ENCODE measurements at places on chromosomes 3 and 15.

GRCh38 chr15:64249883-64250575 is 87.2 kb upstream of the PPIB start:
- no peak for DNase-seq

GRCh38 chr3:155549087-155549486 is 195.8 kb downstream of the PLCH1 start:
- no peak for DNase-seq

DNA sequence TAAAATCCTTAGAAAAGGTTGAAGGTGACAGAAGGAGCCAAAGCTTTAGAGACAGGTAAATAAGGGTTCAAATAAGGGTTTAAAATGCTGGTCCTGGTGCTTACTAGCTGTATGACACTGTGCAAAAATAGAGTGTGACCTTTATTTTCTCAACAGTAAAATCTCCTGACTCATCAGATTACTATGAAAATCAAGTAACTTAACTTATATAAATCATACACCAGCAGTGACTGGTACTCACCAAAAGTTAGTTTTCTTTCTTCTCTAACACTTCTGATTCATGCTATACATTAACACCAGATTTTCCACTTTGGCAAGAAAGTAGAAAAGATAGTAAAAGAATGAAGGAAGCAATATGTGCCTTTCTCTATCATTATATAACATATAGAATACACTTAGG is 205.9 kb upstream of the GBE1 start:
- no peak for DNase-seq

- DNase-seq = no peak
Observed at GRCh38 chr15:72784456-72784876, 908 bp upstream of the ADPGK start.

DNA sequence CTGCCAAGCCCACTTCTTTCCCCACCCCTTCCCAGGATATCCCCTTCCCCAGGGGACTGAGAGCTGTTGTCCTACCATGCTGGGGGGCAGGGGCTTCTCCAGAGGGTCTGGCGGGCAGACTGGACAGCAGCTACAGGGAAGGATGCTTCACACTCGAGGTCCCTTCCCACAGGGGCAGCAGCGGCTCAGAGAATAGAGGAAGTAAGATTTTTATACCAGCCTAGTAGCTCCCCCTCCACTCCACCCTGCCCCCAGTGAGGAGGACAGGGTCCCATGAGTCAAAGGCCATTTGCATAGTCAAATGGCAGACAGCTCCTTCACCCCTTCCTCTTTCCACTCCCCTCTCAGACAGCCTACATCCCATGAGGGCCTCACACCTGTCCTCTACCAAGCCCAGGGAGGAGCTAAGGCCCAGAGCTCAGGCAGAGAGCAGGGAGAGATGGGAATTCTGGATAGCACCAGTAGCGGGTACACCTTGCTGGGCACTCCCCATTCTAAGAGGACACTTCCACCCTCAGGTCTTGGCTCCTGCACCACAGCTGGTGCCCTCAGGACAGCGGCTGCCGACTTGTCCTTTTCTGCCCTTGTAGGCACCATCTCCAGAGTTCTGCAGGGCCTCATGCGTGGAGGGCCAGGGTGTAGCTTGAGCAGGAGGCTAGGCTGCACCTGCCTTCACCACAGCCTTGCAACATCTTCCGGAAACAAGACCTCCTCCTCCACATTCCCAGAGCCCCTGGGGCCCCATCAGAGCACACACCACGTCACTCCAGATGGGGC is at the start of gene TLR9:
Gene TLR9, minus strand, starts transcription at position 194 of the 777 bp plus-strand sequence. Its CDS starts 116 bp downstream, at position 78.
- DNase-seq = no peak

DNA sequence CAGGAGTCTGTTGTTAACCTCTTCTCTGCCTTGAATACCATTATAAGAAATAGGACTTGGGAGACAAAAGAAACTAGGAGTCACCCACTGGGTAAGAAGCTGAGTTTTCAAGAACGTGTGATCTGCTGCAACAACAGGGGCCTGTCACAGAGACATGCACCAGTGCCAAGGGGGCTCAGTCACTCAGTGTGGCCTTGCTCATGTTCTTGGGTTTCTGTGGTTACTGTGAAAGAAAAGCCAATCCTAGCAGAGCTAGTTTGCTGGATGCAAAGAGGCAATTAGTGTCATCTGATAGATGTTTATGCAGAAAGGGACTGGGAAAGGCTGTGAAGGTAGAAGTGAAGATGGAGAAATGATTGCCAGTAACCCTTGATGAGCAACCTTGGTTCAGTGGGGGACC is 126.3 kb downstream of the IQCH start:
- DNase-seq = no peak

DNA sequence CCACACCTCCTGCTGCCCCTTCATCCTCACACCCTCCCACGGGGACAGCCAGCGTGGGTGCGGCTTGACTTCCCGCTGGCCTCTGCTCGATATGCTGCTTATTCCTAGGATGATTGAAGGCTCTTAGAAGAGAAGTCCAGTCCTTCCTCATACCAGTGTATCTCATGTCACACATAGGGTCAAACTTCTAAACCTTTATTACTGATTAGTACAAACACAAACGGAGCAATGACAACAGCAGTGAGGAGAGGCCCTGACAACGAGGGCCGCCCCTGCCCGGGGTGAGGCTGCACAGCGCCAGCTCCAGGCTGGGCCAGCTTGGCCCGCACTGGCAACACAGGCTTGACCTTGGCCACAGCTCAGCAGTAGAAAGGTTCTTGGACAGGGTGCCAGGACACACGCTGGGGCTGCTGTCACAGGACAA is 3.7 kb downstream of the CIB1 start:
- peak; percentile 61 for DNase-seq

DNA sequence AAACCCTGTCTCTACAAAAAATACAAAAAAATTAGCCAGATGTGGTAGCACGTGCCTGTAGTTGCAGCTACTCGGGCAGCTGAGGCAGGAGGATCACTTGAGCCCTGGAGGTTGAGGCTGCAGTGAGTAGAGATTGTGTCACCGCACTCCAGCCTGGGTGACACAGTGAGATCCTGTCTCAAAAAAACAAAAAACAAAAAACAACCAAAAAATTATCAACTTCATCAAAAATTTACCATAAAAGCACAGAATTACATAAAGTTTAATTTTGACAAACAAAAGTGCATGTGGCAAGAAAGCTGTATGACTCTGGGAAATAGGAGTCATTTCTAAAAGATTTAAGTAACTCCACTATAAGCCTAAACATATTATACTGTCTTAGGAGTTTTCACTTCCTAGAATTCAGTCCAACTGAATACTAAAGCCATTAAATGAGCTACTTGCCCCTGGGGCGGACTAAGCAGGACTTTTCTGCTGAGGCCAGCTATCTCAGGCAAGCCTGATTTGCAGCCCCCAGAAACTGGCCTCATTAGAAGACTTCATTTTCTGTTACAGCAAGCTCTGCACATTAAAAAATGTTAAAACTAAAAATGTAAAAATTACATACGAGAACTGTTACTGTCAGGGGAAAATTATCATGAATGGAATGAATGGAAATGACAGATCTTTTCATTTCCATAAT is 23.0 kb downstream of the HSPBAP1 start:
- no peak for DNase-seq

DNA sequence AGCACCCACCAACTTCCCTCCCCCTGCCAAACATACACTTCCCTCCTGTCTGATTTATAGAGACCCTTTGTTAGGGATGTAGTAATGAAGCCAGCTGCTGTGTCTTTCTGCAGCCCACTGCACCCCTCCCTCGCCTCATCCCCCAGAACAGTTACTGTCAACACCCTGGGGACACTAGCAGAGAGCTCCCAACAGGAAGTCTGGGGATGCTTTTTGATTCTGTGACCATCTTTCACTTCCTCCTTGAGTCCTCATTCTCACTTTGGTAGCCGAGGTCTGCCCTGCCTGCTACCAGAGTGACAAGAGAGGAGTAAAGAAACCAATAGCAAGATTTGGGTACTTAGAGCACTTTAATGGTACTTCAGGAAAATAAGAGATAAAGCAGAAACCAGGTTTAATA is 201.6 kb downstream of the SATB1 start:
- DNase-seq = peak; percentile 69

DNA sequence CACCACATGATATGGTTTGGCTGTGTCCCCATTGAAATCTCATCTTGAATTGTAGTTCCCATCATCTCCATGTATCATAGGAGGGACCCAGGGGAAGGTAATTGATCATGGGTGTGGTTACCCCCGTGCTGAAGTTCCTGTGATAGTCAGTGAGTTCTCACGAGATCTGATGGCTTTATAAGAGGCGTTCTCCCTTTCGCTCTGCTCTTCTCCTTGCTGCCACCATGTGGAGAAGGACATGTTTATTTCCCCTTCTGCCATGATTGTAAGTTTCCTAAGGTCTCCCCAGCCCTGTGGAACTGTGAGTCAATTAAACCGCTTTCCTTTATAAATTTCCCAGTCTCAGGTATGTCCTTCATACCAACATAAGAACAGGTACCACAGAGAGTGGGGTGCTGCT is 21.9 kb downstream of the OSTN start:
- no peak for DNase-seq

DNA sequence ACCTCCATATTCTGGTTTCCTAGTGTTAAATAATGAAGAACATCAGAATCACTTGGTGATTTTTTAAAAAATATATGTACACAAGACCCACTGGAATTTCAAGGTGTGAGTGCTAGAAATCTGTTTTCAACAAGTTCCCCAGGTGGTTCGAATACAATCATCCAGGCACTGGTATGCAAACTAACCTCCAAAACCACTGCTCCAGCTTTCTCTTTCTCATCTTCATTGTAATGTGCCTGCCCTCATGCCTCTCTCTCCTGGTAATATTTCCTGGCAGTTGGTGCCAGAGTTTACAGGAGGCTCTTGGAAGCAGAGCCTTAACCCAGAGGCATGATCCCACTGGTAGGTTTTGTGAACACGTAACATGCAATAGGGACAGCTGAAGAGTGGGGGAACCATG is 163.1 kb upstream of the MANF start:
- DNase-seq = no peak

- DNase-seq = no peak
Observed at GRCh38 chr3:41182504-41183059, 16.7 kb upstream of the CTNNB1 start.

DNA sequence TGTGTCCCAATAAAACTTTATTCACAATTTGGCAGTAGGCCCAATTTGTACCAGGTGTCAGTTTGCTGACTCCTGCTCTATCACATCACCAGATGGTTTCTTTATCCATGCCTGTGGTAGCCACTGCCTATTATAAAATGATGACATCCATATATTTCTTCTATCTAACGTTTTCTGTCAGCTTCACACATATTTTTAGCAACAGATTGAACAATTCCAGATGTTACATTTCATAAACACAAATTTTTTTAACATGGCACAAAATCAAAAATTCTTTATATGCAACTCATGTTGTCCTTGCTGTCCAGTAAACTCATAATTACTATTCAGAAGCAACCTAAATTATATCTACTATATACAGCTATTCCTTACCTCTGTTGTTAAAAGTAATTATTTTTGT is 1371.6 kb downstream of the NSUN3 start:
- DNase-seq = no peak

GRCh38 chr15:63256433-63257274 is 20.8 kb upstream of the APH1B start:
- no peak for DNase-seq

- DNase-seq = no peak
Observed at GRCh38 chr3:64161481-64161952, 63.7 kb downstream of the PRICKLE2 start.

- DNase-seq = no peak
Observed at GRCh38 chr3:45739991-45740390, 50.8 kb downstream of the SACM1L start.

- no peak for DNase-seq
Observed at GRCh38 chr3:102165367-102165766, 269.4 kb upstream of the ZPLD1 start.
